ENCODE measurements at places on chromosomes 4 and X.

DNA sequence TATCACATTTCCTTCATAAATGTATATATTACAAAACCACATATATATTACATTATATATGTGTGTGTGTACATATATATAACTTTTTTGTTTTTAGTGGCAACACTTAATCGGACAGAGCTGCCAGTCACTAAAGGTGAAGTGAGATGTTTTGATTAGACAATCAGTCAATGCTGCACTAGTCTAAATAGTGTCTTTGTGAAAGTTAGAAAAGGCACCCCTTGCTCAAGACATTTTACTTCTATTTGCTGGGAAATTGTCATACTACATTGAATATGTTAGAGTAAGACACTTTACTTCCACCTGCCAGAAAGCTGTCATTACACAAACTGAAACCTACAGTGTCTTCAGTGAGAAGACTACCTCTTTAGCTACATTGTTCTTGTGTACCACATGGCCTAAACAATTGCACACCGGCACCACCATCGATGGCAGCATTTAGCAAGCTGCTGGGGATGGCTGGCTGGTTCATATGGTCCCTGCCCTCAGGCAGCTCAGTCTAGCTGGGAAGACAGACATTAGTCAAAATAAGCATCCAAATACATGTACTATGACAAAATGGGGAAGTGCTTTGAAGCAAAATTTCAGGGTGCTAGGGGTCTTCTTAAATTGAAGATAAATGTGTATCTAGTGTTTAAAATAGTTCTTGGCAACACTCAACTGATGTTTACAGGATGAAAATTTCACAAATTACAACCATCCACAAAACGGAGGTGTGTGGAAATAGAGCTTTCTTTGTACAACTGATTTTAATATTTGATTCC is 148.1 kb upstream of the GATB start:
- no peak for DNase-seq

GRCh38 chrX:133983974-133984845 is 1.2 kb downstream of the GPC3 start:
- no peak for DNase-seq

DNA sequence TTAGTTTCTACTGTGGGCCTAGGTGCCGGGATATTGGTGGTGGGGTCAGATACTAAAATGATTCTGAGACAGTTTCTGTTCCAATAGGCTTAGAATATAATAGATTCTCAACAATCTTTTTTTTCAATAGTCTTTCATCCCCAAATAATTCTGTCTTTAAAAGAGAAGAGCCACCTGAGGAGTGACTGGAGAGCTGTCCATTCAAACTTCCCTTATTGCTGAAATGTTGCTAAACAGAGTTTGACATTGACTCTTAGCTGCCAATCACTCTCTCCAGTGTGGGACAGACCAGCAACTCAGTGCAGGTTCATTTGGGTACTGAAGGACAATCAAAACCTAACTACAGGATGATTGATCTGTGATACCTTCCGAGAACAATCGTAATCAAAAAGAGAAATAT is 12.4 kb upstream of the ADH7 start:
- DNase-seq = no peak

GRCh38 chrX:80812176-80812575 is 2.5 kb upstream of the BRWD3 start:
- DNase-seq = peak; percentile 18

DNA sequence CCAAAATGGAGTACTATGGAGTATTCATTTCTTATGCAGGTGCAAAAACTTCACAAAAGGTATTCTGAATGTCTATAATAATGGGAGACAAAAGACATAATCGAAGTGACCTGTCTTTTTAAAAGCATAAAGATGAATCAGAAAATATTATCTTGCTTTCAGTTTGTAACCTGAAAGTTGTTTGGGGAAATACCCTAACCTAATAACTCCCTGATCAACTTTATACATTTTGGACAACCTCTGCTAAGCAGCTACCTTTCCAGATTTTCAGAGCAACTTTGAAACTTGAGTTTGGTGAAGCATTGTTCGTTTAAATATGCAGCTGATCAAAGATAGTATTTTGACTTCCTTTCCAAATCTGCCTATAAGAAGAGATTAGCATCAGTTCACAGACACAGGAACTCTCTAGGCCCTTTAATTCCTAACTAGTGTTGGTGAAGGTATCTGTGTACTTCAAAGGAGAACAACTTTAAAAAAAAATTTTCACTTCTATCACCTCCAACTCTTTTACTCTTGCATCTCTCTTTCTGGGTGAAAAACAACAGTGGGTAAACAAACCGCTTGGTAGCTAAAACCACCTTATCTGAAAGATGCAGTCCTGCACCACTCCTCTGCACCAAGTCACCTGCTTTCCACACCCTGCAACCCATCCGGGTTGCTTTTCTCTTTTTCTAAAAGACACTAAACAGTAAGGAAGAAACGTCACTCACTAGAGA is 26.5 kb downstream of the CD40LG start:
- DNase-seq = no peak

GRCh38 chr4:66266035-66266434 is 595.7 kb upstream of the EPHA5 start:
- DNase-seq = no peak

DNA sequence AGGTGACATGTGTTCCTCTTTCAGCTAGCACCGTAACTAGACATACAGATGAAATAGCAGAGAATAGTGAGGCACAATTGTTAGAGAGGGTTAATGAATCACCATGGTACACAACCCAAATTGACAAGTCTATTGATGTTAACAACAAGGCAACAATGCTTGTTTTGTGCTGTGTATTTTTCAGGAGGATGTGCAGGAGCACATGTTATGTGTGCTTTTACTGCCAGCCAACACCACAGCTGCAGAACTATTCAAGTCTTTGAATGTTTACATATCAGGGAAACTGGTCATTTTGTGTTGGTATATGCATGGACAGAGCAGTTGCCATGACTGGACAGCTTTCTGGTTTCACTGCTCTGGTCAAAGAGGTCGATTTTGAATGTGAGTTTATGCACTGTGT is 32.8 kb downstream of the STBD1 start:
- DNase-seq = no peak

- no peak for DNase-seq
Observed at GRCh38 chrX:153806999-153807575, 12.6 kb downstream of the SSR4 start.

DNA sequence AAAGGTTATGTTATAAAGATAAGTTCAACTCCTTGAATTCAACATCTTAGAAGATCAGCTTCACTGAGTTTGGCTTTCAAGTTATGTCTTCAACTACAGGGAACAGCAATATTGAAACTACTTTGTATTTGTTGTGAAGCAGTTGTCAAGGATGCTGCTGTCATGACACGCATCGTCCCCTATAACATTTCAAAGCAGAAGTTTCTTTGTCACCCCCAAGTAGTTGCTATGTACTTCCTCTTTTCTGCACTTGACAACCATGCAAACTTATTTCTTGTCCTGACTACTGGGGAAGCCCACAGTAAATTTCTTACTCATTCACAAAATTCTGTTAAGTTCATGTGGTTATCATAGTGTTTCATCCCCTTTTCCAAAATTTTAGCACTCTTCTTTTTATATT is 14.3 kb downstream of the ANTXR2 start:
- peak; percentile 15 for DNase-seq

DNA sequence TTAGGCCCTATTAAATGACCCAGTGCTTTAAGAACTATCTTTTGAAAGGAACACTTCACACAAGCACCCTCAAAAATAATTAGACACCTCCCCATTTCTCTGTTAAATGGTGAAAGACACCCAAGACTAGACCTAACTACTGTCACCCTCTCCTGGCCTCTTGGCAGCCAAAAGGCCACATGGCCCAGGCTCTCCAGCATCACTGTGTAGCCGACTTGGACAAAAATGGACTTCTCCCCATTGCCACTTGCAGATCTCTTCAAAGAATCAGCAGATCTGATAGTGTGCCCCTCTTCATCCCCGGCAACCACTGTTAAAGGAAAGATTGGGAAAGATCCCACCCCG is 2.0 kb downstream of the MID1IP1 start:
- DNase-seq = no peak

DNA sequence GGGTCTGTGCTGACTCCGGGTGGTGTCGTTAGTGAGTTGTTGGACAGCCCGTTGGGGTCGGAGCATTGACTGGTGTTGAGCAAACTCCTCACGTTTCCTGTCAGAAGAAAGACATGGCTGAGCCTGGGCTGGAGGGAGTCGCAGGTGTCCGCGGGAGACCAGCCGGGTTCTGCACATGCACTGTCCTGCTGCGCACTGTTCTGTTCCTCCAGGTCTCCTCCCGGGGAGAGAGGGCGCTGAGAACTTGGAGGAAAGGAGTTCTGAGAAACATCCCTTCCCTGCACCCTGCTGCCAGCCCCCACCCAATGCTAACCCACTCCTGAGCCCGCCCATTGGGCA is 1.1 kb downstream of the ZNF141 start:
- no peak for DNase-seq

DNA sequence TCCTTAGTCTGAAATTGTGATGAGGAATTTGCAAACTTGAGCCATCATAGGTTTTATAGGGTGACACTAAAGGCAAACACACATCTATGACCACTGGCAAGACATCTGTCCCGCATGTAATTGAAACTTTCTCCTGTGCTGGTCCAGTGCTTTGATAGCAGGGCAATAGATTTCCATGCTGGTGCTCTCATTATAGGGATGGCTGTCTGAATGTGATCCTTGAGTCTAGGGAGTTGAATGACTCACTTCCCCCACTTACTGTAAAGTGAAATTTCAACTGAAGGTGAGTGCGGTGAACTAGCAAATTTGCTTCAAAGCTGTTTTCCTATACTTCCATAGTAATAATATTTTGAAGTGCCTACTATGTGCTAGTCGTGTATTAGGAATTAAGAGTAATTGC is 1630.0 kb downstream of the STIM2 start:
- DNase-seq = peak; percentile 5

- DNase-seq = peak; percentile 58
Observed at GRCh38 chrX:74383611-74384010, 37.7 kb upstream of the SLC16A2 start.

GRCh38 chr4:153074936-153075630 is 129.2 kb upstream of the TRIM2 start:
- no peak for DNase-seq

DNA sequence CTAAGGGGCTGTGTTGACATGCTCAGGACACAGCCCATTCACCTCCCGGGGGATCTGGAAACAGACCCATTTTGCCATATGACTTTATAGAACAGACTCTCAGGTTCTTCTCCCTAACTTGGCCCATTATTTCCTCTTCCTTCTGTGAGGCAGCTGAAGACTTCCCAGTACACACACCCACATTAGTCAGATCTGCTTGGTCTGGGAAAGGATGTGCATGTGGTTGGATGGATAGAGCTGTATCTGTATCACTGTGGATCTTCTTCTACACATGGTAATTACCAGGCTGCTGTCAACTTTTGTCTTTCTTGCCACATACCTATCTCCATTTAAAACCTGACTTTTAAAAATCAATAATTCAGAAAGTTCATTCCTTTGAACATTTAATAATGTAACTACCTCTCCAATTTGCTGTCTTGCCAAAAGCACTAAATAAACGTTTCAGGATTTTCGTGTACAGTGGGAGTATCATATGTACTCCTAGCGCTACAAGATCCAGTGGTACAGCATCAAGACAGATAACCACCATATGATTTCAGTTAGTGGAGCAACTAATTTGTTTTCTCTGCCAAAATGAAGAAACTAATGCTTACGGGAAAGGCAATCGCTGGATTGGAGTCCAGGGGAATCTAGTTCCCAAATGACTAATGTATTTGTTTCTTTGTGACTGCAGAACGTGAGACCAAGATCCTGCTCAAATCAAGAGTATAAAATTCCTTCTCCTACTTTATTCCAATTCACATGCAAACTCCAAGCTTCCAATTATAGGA is 134.1 kb upstream of the MAP3K15 start:
- peak; percentile 46 for DNase-seq

GRCh38 chr4:152998861-152999260 is 62.7 kb downstream of the FHDC1 start:
- no peak for DNase-seq

DNA sequence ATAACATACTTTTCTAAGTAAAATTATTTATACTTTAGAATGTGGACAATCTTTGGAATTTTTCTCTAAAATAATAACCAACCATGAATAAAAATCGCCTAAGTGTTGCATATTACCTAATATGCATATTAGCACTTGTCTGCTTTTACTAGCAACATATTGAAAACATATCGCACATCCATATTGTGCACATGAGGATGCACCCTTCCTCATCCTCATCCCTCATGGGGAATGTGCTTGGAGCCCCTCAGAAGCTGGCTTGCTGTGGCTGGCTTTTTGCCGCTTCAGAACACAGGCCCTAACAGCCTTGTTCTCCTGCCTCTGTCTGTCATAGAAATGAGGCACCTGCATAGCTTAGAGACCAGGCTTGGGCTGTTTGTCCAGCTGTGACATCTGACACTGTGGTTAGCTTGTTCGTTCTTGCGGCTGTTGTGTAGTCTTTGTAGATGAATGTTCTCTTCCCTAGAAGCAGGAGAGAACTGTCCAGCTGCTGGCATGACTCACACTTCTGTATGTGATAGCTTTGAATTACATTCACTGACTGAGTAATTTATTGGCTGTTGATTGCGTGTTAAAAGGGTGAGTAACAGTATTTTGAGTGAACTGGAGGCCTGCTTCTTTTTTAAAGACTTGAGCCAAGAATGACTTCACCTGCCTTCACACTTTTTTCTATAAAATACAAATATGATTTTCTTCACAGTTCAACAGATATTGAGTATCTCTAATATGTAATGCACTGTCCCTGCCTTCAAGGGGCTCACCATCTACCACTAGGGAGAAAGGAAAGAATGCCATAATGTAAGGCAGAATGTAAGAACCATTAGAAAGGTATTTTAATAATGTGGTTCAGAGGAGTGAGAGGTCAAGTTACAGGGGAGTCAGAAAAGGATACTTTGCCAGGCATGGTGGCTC is 81.9 kb downstream of the HMGB2 start:
- DNase-seq = peak; percentile 98

- no peak for DNase-seq
Observed at GRCh38 chr4:27759611-27760575, 899.3 kb downstream of the STIM2 start.

- DNase-seq = no peak
Observed at GRCh38 chr4:155539746-155540145, 126.9 kb upstream of the GUCY1A1 start.

GRCh38 chr4:54607067-54607466 is 50.7 kb upstream of the KIT start:
- no peak for DNase-seq

- no peak for DNase-seq
Observed at GRCh38 chr4:183503497-183504063, 1.3 kb upstream of the ING2 start.

- DNase-seq = peak; percentile 1
Observed at GRCh38 chr4:171117457-171117856, 695.7 kb upstream of the GALNTL6 start.

DNA sequence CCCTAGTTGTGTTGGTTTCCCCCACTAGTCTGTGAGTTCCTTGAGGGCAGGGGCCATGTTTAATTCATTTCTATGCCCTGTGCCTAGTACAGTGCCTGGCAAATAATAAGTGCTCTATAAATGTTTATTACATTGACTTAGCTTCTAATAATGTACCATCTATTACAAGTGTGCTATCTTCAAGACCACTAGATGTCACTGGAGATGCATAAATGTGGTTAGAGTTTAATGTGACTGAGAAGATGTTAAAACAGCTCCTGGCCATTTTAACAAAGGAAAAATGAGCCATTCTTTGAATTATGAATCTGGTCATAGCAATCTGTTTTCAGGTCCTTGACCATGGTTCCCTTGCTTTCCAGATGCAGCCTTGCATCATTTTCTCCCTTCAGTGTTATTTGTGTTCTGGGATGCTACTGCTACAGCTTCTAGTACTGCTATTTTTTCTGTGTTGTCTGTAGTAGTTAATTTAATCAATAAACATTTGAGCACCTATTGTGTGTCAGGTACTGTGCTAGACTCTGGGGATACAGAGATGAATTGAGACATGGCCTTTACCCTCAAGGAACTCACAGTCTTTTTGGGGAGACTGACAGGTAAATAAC is 43.2 kb downstream of the SLC9A6 start:
- DNase-seq = peak; percentile 69
